Neural crest cell (in vitro differentiated cells): ENCODE measurements at places on chromosomes 4 and X. TPM values are rescaled to one million over a fixed set of nuclear protein-coding genes. Genes with fewer than 3 reads are reported as not detected.
A peak's percentile ranks its signal among the peaks of the same experiment; 100 is the strongest.

DNA sequence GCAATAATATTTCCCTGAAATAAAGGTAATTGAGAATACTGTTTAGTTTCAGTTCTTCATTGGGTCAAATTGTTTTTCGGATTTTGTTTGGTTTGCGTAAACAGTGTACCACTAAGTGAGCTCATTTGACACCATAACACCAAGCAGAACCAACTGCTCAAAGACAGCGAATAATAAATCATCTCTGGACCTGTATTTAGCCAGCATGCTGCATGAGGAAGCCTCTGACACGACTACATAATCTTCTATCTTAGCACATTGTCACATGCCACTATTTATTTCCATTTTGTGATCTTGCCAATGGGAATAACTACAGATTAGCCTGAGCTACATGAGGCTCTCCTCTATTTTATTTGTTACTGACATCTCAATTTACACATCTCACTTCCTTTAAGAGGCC lies 12.1 kb upstream of the PRKG2 start:
- no peak for DNase-seq

- DNase-seq = no peak
Observed at GRCh38 chr4:181146051-181146450, 1097.2 kb upstream of the TENM3 start.

The CFAP97 gene
- 34.6 and 38.5 TPM in 2 replicates for total RNA-seq

DNA sequence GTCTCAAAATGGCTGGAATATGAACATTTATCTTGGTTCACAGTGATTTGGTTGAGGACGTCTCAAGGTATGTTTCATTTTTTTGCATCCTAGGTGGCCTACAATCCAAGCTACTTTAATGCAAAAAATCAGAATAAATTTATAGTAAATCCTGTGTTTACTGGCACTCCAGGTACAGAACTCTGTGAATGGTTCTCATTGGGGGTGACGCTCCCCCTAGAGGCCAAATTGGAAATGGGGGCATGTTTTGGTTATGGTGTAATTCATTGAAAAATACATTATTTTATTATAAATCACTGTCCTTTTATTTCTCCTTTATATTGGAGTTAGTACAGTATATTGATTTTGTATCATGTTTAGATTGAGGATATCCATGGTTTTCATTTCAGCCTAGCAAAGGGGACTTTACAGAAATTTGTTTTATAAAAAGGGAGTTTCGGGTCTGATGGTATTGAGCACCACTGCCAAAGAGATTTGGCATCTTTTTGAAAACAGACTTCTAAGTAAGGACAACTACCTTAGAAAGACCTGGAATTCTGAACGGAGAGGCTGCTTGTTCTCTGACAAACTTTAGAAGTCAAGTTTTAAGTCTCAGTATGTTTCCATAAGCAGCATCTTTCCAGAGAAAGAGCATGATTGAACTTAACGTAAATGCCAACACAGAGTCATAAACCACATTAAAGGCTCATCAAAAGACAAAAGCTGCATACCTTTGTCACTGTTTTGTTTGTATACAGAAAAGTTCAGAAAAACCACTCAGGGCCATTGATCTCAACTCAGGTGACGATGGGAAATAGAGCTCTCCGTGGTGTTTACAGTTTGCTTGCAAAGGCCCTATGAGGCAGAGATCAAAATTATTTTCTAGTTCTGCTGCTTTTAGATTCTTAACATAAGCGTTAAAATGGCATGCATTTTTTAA lies 19.4 kb downstream of the MTM1 start:
- DNase-seq = no peak

DNA sequence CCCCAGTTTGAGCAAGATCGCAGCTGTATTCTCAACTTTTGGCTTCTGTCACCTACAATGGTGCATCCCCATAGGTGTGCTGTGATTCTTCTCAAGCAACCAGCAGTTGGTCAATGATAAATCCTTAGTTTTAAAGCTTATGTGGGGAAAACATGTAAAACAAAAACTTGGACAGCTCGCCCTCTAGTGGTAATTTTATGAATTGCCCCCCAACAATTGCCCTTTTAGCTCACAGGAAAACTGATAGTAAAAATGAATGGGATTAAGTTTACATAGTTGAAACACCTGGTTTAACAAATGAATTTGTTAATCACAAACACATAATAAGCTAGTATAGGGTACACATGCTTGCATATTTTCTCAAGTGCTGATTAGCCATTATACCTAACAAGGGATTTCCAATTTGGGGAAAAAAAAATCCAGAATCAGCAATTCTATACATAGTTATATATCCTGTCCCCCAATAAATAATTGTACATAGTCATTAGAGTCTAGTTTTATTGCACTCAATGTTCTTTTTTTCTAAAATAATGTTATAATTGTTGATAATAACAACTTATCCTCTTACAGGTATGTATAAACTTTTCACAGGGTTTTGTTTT lies 30.1 kb downstream of the TEX13A start:
- DNase-seq = peak; percentile 30

The CXCL11 gene
- not detected in 2 replicates for total RNA-seq

The FREM3 gene
- total RNA-seq = not detected in 2 replicates

The APLN gene
- total RNA-seq = 1.2 and 1.3 TPM in 2 replicates

GRCh38 chrX:18574591-18574990 lies 97.3 kb downstream of the RS1 start:
- DNase-seq = no peak

DNA sequence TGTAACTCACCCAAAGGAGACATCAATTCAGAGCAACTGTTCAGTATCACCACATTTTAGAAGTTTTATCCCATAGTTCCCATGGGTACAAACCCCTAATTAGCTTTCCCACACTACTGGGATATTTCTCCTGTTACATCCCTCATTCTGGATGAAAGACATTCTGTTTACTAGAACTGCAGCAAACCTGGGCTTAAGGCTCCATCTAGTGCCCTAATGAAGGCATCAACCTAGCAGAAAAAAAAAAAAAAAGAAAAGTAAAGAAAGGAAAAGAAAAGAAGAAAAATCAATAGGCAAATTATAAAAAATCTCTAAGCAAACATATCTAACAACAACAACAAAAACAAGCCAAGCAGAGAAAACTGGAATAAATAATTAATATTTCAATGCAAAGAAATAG lies 133.7 kb upstream of the CPXCR1 start:
- DNase-seq = no peak

The TBX22 gene
- 0.26 TPM in 1 of 2 replicates, not detected in the other for total RNA-seq

The RASL11B gene
- 10.2 and 11.3 TPM in 2 replicates for total RNA-seq

DNA sequence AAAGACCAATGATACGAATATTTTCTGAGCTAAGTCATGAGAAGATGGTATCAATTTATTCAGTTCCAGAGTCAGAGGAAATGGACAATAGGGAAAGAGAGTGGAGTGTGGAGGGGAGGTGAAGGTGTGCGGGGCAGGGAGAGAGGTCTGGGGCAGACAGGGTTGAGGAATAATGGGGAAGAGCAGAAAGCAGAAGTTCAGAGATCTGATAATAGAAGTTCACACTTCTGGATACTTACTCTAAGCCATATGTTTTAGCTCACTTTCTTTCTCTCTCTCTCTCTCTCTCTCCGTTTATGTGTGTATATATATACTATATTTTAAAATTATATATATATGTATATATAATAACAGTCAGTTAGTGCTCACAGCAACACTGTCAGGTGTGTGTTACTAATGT lies 40.4 kb downstream of the FOXR2 start:
- no peak for DNase-seq

- DNase-seq = no peak
Observed at GRCh38 chr4:7477695-7478094, 43.0 kb upstream of the PSAPL1 start.

The MTNR1A gene
- total RNA-seq = 0.98 and 1.2 TPM in 2 replicates

- DNase-seq = no peak
Observed at GRCh38 chr4:74109870-74110605, 11.0 kb upstream of the CXCL2 start.

- no peak for DNase-seq
Observed at GRCh38 chrX:22325096-22325495, 52.4 kb downstream of the CBLL2 start.
